HepG2 (cell line): ENCODE measurements at places on chromosomes 6 and 20.

DNA sequence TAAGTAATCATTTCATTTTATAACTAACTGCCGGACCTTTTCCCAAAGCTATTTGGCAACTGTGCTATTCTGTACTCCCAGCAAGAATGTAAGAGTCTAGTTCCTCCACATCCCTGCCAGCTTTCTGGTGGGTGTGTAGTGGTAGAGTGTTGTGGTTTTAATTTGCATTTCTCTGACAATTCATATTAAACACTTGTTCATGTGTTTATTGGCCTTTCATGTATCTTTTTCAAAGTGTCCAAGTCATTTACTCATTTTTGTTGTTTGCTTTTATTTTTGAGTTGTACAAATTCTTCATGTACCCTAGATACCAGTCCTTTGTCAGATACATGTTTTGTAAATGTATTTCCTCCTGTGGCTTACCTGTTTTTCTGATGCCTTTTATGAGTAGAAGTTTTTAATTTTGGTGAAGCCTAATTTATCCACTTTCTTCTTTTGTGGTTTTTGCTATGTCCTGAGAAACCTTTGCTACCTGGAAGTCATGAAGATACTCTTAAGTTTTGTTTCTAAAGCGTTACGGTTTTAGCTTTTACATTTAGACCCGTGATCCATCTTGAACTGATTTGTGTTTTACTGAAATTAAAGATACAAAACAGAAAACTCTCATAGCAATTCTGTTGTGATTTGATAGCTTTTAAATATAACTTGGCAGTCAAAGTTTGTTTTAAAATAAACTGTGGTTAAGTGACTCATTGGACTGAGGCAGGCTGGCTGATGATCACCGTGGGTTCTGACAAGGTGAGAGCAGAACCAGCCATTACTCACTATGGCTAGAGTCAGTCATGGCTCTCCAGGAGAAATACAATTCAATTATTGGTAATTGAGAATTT is 8.0 kb downstream of the MYLIP start:
- no peak for DNase-seq

- no peak for DNase-seq
These were observed 318.9 kb upstream of the JAG1 start for GRCh38 chr20:10992731-10993130.

DNA sequence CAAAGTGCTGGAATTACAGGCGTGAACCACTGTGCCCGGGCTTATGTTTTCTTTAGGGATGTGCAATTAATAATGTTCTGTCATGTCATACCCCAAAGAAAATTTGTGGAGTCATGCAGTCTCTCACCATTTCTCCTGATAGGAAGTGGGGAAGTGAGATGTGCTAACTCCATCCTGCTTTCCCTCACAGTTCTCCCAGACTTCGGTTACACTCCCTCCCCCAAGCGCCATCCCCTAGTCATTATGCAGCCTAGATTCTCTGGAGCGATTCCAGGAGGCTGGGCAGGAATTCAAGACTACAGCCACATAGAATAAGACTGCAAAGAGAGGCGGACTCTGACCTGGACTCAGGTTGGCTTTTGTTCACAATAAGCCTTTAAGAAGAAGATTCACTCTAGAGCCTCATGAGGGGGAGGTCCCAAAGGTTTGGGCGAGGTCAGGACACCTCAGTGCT is 271.4 kb downstream of the ALDH8A1 start:
- no peak for DNase-seq

- no peak for DNase-seq
These were observed 181.9 kb downstream of the TMEM200A start for GRCh38 chr6:130547723-130548122.

DNA sequence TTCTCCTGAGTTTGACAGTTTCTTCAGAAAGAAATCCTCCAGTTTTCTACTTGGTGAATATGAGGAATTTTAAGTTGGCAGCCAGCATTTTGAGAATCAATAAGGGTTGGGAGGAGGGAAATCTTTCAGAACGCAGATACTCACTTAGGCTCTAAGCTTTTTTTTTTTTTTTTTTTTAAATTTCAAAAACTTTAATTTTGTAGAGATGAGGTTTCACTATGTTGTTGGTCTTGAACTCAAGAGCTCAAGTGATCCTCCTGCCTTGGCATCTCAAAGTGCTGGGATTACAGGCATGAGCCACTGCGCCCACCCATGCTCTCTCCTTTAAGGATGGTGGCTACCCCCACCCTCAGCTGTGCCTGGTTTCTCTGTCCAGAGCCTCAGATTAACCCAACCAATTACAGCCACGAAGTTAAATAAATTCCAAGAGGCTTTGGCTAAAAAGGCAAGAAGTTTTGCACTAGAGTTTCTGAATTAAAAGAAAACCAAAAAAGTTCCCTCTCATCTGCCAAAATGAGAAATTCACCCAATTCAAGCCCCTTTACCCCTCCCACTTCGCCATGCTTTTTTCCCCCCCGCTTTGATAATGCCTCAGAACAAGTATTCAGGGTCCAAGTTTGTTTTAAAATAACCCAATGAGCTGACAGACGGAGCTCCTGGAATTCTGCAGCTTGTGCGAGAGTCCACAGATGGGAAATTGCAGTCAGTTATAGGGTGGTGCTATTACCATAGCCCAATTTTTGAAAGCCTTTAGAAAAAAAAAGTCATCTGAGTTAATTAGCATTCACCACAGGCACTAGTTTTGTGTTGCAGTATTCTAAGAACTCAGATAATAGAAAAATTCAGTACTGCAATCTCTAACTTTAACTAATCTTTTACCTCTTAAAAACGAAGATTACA is 94.3 kb upstream of the BEND3 start:
- DNase-seq, result no peak

- DNase-seq, result no peak
These were observed 62.3 kb upstream of the SYNDIG1 start for GRCh38 chr20:24407151-24407550.

DNA sequence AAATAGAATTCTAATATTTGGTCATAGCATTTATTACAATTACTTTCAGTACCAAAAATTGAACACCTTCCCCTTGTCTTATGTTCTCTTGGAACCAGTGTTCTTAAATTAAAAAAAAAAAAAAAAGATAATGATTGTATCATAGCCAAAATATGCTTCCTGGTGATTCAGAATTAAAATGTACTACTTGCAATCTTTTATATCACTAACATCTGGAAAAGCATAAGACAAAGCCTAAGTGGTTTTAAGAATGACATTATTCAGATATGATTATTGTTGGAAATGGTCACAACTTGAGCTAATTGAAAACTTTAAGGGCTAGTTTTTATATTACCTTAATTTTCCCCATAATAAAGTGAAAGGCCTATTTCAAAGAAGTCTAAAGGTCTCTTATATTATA is 493.3 kb upstream of the MARCKS start:
- DNase-seq, result no peak

DNA sequence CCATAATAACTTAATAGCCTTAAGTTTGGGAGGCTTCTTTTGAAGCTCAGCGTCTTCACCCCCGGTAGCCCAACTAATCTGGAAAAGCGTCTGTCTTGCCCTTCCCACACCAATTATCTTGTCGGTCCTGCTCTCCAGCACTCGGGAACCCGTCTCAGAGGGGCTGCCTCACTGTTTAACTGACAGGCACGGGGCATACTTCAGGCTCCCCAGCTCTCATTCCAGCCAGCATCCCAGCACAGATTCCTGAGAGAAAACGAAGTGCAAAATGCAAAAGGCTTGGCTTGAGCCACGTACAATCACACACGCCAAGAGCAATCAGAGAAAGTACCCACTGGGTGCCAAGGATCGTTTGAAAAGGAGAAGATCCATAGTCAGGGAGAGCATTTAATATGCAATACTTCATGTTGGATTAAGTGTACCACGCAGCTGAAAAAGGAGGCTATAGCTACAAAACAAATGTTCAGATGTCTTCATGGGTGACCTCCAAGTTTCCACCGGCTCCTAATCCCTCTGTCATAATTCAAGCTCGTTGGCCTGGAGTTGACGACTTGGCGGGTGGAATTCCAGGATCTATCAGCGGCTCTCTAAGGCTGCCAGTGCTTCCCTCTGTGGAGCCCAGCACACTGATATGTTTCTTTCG is 53.7 kb upstream of the STX16 start:
- no peak for DNase-seq

- no peak for DNase-seq
These were observed 45.3 kb upstream of the ZNF184 start for GRCh38 chr6:27517928-27518787.

- DNase-seq, result peak; percentile 5
These were observed 263.7 kb downstream of the BMP2 start for GRCh38 chr20:7031222-7031621.

DNA sequence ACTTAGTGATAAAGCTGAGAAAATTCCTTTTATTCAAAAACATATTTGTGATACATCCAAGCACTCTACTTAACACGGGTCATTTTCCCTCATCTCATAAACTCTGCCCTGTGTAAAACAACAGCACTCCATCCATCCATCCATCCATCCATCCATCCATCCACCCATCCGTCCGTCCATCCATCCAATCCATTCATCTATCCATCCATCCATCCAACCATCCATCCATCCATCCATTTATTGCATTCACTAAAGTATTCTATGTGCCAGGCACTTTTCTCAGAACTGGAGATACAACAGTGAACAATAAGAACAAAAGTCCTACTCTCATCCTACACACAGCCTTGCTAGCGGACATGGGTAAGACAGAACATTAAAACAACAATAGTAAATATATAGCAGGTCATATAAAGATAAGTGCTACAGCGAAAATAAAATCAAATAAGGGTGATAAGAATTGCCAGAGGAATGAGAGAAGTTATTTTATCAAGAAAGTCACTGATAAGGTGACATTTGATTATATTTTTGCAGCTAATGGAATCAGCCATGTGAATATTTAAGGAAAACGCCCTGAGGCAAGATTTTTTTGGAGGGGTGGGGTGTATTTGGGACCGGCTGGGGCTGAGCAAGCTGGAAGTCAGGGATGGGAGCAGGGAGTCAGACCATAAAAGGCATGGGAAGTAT is 78.2 kb downstream of the ADAT2 start:
- no peak for DNase-seq

GRCh38 chr6:161747506-161747905 is 473.6 kb upstream of the AGPAT4 start:
- DNase-seq, result no peak

GRCh38 chr6:30325873-30326525 is 728 bp upstream of the TRIM39 start:
- peak; percentile 89 for DNase-seq

DNA sequence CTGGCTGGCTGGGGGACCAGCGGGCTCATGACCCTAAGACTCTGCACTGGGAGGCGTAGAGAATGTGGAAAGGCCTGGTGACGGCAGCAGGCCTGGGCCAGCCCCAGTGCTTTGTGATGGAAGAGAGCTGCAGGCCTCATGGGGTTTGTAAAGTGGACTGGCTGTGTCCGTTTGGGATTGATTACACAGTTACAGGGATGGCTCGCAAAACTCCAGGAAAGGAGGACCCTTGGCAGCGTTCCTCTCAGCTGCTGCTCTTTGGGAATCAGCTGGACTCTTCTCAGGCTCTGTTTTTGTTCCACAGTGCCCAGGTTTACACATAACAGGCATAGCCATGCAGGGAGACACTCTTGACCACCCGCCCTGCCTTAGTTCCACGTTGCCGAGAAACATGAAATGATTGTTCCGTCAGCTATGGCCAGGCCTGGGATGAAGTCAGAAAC is 89.0 kb downstream of the SLX4IP start:
- DNase-seq, result no peak

GRCh38 chr6:138657065-138657425 is 116.5 kb upstream of the CCDC28A start:
- DNase-seq, result no peak

- no peak for DNase-seq
These were observed 11.1 kb upstream of the RIPK1 start for GRCh38 chr6:3057063-3057770.

GRCh38 chr6:49549691-49550491 is 577 bp upstream of the C6orf141 start:
- DNase-seq, result no peak

DNA sequence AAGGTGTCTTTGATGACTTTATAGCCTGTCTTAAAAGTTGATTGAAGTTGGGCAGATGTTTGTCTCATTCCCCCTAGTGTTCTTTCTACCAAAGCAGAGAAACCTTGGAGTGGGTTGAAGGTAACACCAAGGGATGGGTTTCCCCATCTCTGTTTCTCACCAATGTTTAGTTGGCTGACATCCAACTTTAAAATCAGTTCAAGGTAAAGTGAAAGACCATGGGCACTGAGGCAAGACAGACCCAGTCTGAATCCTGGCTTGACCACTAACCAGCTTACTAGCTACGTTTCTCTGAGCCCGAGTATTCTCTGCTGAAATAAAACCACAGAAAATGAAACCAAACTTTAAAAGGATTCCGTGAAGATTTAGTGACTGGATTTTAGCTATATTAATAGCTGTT is 258.9 kb downstream of the KIF16B start:
- DNase-seq, result no peak

DNA sequence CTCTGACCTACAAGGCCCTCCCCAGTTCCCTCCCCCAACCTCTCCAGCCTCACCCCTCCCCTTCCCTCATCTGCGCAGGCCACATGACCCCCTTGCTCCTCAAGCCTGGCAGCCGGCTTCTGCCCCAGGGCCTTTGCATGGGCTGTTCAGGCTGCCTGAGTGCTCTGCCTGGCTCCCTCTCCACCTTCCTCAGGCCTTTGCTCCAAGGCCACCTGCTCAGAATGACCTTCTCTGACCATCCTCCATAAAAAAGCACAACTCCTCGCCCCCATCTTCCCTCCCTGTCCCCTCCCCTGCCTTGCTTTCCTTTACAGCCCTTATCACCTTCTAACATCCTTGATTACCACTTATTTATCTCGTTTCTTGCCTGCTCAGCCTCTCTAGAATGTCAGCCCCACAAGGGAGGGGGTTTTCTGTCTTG is 38.7 kb downstream of the SPDEF start:
- no peak for DNase-seq

- no peak for DNase-seq
These were observed 69.5 kb upstream of the LGSN start for GRCh38 chr6:63389191-63389844.

- no peak for DNase-seq
These were observed 99.5 kb downstream of the CD164 start for GRCh38 chr6:109282756-109283155.

GRCh38 chr6:50891290-50891689 is 72.6 kb downstream of the TFAP2B start:
- no peak for DNase-seq

DNA sequence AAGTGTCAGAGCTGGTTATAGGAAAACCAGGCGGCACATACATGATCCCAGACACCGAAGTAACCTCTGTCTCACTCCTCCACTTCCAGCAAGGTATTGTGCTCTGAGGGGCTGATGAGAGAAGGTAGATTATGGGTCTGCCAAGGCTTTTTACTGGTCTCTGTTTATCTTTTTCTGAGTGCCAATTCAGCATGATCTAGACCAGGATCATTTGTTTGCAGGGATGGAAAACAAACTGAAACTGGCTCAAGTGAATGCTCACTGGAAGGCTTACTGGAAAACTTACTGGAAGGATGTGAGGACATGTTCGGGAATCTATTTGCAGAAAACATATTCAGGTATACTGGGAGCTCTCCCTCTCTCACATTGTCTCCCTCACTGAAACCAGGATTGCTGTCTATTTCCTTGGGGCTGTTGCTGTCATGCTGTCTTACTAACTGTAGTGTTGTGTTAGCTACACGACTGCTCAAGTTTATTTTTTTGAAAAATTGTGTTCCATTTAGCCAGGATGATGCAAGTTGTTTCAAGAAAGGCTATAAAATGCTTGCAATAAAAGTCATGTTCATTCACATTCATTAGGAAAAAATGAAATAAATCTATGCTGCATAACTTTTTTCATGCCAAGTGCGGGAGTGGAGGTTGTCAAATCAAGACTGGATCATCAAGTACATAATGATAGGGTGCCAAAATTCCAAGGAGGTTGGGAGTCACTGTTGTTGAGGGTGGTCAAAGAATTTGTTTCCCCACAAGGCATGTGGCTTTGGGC is 37.0 kb downstream of the KLHL31 start:
- DNase-seq, result no peak
